ENCODE measurements at places on chromosomes 13 and 19.

GRCh38 chr13:48334534-48335127, 31.1 kb downstream of the RB1 start:
- no peak for DNase-seq

- no peak for DNase-seq
Observed at GRCh38 chr19:17202249-17202648, 12.9 kb upstream of the USE1 start.

- no peak for DNase-seq
Observed at GRCh38 chr19:2474232-2475017, 1.5 kb upstream of the GADD45B start.

DNA sequence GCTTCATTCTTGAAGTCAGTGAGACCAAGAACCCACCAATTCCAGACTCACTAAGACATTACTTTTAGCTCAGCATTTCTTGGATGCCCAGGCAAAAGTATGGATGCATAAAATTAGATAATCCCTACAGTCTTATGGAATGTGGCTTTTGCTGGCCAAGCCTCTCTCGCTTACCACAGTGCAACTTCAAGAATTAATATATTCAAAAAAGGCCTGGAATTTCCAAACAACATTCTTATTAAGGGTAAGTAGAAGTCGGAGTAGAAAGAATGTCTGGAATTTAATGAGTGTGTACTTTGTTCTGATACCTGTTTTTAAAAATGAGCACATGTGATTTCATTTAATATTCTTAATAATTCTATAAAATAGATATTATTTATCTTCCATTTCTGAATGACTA, 302.4 kb upstream of the TMTC4 start:
- no peak for DNase-seq

DNA sequence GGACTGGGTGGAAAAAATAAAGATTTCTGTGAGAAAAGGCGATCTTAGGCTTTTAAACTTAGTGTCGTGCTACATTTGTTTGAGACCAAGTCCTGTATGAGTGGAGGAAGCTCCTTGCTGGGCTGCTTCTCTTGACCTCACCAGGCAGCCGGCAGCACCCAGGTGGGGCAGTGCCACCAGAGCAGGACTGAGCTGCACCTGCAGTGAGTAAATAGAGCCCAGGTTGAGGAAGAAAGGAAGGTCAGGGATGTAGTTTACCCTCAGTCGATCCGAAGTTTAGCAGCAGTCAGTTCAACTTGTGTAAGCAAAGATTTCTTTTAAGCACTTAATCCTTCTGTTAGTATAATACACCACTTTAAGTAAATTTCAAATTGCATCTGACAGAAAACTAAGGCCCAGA, 13.6 kb downstream of the HNRNPM start:
- no peak for DNase-seq

DNA sequence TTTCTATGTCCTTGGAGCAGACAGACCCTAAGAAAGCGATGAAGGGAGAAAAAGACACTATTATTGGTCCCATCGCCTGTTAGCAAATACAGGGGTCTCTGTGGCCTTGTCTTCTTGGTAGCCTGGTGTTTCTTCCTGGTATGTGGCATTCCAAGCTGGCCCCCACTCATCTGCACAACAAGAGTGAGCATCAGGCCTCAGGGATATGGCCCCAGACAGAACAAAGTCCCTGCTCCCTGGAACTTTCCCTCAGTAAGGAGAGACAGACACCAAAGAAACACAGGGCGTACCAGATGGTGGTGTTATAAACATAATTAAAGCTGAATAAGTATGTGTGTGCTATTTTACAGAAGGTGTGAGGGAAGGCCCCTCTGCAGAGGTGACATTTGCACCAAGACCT, 48.2 kb upstream of the KPNA3 start:
- no peak for DNase-seq

DNA sequence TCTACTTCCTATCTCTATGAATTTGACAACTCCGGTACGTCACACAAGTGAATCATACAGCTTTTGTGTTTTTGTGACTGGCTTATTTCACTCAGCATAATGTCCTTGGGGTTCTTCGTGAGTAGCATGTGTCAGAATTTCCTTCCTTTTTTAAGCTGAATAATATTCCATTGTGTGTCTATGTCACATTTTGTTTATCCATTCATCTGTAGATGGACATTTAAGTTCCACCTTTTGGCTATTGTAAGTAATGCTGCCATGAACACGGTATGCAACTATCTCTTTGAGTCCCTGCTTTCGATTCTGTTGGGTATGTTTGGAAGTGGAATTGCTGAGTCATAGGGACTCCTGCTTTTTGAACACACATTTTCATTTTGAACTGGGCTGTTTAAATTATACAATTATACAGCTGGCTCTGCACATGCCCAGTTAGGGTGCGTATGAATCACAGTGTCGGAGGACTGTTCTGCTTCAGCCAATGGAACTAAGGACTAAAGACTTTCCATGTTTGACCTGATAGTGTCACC, 43.0 kb upstream of the C13orf42 start:
- no peak for DNase-seq

DNA sequence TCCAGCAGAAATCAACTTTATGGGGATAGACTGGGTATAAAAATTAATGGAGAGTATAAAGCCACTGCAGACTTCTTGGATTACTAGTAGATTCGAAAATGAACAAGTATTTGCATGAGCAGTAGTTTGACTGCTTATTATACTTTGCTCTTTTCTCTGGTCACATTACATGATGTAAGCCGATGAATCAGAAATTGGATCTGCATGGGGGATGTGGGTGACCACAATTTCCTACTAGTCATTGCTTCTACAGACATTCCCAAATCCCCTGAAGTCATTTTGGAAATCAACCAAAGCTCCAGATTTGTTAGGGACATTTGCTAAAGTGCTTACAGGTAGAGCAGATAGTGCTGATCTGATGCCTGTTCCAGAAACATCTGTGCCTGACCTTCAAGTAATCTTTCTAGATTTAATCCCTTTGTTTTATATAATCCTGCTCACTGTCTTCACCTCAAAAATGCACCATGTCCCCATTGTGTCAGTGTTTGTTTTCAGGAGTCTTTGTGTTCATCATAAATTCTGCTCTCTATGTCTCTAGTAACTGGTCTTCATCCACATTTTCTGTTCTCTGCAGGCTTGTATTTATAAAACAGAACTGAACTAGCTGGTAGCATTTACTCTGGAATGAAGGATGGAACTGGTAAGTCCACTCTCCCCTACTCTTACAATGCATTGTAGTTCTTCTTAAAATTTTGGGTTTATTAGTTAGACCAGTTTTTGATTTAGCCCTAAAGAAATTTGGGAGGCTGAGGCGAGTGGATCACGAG, 201.5 kb upstream of the CSNK1A1L start:
- peak; percentile 64 for DNase-seq

- no peak for DNase-seq
Observed at GRCh38 chr13:60352644-60353043, 44.4 kb upstream of the TDRD3 start.

GRCh38 chr19:23771316-23771715, 12.6 kb upstream of the ZNF681 start:
- no peak for DNase-seq

GRCh38 chr19:55252760-55253663, 5.8 kb downstream of the PPP6R1 start:
- no peak for DNase-seq

DNA sequence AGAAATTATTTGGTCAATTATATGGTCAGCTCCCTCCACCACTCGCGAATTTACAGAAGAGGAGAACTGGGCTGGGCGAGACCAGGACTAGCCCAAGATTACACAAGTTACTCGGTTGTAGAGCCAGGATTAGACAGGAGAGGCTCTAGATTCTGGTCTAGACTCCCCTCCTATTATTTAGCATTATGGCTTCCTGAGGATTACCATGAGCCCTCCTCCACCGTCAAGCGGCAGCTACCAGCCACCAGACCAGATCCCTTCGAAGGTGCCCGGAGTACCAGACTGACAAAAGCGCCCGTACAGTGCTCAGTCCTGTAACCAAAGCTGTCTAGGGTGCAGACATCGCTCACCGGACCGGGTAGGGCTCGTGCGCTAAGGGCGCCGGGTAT, 497 bp upstream of the MLNR start:
- no peak for DNase-seq

GRCh38 chr13:23848646-23849141, 40.5 kb downstream of the MIPEP start:
- no peak for DNase-seq

DNA sequence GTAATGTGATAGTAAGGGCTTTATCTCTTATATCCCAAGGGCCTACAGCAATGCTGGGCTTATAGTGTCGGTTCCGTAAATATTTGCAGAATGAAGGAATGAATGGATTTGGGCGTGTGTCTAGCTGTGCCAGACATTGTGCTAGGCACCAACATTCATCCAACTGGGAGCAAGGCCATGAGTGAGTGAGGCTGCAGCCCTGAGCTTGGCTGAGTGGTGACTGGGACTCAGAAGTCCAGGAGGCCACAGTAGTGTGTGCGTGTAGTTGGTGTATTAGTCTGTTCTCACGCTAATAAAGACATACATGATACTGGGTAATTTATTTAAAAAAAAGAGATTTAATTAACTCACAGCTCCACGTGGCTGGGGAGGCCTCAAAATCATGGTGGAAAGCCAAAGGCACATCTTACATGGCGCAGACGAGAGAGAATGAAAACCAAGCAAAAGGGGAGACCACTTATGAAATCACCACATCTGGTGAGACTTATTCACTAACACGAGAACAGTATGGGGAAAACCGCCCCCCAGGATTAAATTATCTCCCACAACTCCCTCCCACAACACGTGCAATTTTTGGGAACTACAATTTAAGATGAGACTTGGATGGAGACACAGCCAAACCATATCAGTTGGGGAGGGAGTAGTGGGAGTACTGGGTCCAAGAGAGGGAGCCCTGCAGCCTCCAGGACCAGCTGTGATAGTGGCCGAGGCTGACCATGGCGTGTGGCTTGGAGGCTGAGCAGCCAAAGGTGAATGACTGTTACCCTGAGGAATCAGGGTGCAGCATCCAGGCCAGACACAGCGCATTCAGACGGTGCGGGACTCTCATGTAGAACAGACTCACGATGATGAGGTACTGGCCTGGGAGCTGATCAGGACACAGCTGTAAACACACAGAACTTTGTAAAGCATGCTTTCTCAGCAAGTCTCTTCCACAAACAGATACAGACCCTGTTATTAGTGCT, 104.6 kb downstream of the TEX26 start:
- DNase-seq, result no peak

- DNase-seq, result no peak
Observed at GRCh38 chr19:47351548-47351947, 2.4 kb downstream of the DHX34 start.

GRCh38 chr13:110475117-110475516, 86.4 kb downstream of the RAB20 start:
- no peak for DNase-seq

GRCh38 chr13:97242755-97243497, 20.8 kb downstream of the MBNL2 start:
- DNase-seq, result no peak

All from HS-5 (cell line).